Activated naive CD4-positive, alpha-beta T cell treated with anti-CD3 and anti-CD28 coated beads, Interleukin-2, amount 10 ng/mL, durations not matched to agents 5 hours and 36 hours (primary cell): ENCODE measurements at places on chromosomes 7 and 10. TPM values are rescaled to one million over a fixed set of nuclear protein-coding genes. Genes with fewer than 3 reads are reported as not detected.

MARVELD1 gene
- 2.7 TPM for total RNA-seq

NAT16 gene
- not detected for total RNA-seq

FAM107B gene
- 195 TPM for total RNA-seq

PMPCB gene
- 69.1 TPM for total RNA-seq

ZNF503 gene
- total RNA-seq: not detected

TRUB1 gene
- 11.8 TPM for total RNA-seq

OR2A7 gene
- 3.7 TPM for total RNA-seq

LRIT1 gene
- total RNA-seq: not detected

UCMA gene
- total RNA-seq: not detected

ZPBP gene
- not detected for total RNA-seq

MYL10 gene
- total RNA-seq: not detected

HOXA1 gene
- 0.46 TPM for total RNA-seq
